Heart right ventricle (tissue), 16 donors: ENCODE measurements at places on chromosomes 3 and 15.
A peak's percentile ranks its signal among the peaks of the same experiment; 100 is the strongest.

DNA sequence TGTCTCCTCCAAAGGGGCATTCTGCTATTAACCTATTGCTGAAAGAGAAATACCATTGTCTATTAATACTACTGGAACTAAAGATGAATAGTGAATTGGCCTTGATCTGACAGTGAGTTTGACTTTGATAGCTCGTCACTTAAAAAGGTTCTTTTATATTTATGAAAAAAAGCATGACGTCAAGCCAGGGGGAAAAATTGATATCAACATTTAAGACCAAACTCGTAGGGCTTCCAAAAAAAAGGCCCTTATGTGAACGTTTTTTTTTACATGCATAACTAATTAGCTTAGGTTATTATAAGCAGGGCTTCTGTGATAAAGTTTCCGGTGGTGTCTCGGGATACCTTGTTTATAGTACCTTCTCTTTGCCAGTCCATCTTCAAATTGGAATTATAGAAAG, 63.3 kb upstream of the SAMMSON start:
- DNase-seq: no peak

GRCh38 chr3:101976473-101976872, 127.2 kb downstream of the NFKBIZ start:
- no peak for DNase-seq

GRCh38 chr3:122183893-122184590, 574 bp downstream of the CASR start:
- DNase-seq: no peak

DNA sequence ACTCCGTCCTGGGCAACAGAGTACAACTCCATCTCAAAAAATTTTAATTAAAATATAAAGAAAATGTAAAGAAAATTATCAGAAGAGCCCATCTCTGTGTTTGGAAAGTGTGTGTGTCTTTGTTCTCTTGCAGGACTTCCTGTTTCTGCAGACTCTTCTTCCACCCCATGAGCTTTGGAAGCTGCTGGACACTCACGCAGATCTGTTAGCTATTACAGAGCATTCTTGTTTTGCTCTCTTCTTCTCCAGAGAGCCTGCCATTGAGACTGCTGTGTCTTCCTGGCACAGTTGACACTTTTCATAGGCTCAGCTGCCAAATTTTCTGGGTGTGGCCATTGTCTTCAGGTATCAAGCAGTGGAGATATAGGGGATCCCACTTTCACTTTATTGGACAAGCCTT, 6.0 kb upstream of the CCR8 start:
- DNase-seq: no peak

DNA sequence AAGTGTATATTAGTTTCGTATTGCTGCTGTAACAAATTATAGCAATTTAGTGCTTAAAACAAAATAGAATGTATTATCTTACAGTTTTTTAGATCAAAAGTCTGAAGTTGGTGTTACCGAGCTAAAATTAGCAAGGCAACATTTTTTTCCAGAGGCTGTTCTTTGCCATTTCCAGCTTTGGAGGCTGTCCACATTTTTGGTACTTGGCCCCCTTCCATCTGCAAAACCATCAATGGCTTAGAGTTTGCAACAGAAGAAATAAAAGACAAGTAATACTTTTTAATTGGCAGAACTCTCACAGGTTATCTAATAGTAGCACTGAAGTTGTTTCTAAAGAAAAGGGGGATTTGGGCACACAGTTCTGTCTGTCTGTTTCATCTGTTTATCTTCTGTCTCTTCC, 1248.5 kb downstream of the ROBO1 start:
- no peak for DNase-seq

GRCh38 chr15:73984208-73984979, 7.7 kb downstream of the STOML1 start:
- no peak for DNase-seq

- DNase-seq: no peak
These were observed 41.8 kb upstream of the IQSEC1 start for GRCh38 chr3:13114811-13115575.

DNA sequence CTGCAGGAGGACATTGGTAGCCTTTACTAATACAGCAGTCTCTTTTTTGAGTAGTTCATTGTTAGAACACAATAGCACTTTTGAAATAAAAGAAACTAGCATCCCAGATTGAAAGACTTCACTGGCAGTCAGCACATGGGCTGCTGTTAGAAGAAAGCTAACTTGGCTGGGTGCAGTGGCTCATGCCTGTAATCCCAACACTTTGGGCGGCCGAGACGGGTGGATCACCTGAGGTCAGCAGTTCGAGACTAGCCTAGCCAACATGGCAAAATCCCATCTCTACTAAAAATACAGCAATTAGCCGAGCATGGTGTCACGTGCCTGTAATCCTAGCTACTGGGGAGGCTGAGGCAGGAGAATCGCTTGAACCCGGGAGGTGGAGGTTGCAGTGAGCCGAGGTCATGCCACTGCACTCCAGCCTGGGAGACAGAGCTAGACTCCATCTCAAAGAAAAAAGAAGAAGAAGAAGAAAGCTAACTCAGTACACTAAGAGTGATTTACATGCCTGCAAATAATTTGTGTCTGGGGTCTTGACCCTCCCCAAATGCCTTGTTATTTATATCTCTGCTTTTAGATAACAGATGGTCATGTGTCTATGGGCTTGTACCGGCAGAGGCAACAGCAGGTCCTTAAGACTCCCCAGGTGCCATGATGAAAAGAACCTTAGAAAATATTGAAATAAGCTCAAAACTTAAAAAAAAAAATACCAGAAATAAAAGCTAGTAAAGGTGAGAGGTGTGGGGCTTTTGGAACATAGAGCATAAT, 9.7 kb downstream of the TPM1 start:
- no peak for DNase-seq

DNA sequence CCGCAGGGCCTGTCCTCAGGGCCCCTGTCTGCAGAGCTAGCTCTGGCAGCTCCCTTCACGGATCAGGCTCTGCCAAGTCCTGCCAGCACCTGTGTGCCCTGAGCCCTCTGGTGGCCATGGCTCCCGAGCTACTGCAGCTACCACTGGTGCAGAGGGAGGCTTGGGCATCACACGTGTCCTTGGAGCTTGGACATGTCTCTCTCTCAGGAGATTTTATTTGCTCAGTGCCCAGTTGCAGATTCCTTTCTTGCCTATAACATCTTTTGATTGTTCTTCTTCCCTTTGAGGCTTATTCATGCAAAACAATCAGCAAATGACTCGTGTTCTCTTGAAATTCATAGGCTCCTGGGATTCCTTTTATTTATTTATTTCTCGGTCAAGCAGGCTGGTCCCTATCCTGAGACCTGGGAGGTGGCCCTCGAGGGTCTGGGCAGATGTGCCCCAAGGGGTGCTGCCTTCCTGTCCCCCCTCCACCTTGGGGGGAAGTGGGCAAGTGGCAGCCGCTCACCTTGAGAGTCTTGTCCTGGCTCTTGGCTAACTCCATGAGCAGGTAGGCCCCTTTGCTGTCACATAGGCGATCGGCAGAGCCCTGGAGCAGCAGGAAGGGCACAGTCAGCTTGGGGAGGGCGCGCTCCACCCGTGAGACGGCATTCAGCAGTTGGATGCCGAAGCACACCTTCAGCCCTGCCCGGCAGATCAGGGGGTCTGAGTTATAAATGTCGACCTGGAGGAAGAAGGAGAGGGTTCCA, 21.9 kb downstream of the ABTB1 start:
- DNase-seq: no peak

- DNase-seq: no peak
These were observed 102.9 kb downstream of the SRGAP3 start for GRCh38 chr3:9146367-9147071.

- peak; percentile 76 for DNase-seq
These were observed at the start of gene CMTM7 for GRCh38 chr3:32391643-32392535. TSS of gene CMTM7 (plus strand) at chr3:32391853. CDS start at chr3:32391907, 54 bp downstream.
